ENCODE measurements at places on chromosomes 16 and 17.
A peak's percentile ranks its signal among the peaks of the same experiment; 100 is the strongest.

DNA sequence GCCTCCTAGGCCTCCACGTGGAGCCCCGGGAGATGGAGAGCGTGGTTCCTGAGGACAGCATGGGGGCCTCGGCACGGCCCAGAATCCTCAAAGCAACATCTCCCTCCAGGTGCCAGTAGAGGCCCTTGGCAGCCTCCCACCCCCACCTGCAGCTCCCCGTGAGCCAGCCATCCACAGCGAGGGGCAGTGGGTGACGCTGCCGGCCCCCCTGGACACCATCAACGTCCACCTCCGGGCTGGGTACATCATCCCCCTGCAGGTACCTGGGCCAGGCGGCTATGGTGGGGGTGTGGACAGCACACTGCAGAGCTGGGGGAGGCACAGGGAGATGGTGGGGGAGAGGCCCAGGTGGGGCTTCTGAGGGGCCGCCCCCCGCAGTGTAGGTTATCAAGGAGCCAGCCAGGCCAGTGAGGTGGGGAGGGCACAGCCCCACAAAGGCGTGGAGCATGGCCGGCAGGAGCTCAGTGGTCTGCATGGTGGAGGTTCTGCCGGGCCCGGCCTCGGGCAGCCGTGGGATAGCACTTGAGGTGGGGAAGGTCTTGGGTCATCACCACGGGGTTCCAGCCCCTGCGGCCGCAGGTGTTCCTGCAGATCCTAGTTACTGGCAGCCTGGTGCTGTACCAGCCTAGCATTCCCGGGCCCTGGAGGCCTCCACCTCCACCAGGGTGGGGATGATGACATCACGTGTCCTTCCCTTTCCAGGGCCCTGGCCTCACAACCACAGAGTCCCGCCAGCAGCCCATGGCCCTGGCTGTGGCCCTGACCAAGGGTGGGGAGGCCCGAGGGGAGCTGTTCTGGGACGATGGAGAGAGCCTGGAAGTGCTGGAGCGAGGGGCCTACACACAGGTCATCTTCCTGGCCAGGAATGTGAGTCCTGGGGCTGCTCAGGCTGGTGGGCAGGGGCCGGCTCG is 16.4 kb downstream of the GAA start:
- DNase-seq, result no peak

DNA sequence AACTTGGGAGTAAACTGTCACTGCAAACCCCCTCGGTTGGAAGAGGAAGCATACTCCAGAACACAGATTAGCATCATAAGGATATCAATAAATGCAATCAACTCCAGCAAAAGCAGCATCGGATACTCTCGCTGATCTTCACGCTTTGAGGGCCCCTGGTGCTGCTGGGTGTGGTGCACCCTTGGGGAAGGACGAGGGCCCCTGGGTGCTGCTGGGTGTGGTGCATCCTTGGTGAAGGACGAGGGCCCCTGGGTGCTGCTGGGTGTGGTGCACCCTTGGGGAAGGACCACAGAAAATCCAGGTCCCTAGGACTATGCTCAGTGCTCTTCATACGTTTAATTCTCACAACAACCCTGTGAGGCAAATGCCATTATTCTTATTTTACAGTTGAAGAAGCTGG is 54.2 kb downstream of the VPS53 start:
- DNase-seq, result no peak

DNA sequence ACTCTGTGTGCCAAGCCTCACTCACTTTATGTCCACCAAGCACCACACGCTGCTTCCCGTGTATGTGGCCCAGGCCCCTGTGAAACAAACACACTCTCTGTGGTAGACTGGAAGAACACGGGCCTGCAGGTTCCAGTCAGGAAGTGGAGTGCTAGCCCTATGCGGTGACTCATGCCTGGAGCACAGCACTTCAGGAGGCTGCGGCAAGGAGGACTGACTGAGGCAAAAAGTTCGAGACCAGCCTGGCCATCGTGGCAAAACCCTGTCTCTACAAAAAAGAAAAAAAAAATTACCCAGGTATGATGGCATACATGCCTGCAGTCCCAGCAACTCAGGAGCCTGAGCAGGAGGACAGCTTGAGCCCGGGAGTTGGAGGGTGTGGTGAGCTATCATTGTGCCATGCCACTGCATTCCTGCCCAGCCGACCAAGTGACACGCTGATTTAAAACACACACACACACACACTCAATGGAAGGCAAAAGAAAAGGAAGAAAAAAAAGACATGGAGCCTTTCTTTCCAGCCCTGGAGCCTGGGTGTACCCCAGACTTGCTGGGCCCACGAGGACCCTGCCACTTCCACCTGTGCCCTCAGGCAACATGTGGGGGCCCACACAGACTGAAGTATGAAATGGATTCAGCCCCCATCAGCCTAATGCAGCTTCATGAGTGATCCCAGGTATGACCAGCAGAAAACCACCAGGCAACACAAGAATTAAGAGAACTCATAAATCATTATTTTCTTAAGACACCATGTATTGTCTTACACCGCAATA is 126.6 kb downstream of the ANKRD11 start:
- no peak for DNase-seq

- DNase-seq, result no peak
These were observed 221.3 kb downstream of the SEC14L1 start for GRCh38 chr17:77361986-77362620.

- DNase-seq, result no peak
These were observed 8.1 kb downstream of the AMZ2 start for GRCh38 chr17:68255731-68256538.

DNA sequence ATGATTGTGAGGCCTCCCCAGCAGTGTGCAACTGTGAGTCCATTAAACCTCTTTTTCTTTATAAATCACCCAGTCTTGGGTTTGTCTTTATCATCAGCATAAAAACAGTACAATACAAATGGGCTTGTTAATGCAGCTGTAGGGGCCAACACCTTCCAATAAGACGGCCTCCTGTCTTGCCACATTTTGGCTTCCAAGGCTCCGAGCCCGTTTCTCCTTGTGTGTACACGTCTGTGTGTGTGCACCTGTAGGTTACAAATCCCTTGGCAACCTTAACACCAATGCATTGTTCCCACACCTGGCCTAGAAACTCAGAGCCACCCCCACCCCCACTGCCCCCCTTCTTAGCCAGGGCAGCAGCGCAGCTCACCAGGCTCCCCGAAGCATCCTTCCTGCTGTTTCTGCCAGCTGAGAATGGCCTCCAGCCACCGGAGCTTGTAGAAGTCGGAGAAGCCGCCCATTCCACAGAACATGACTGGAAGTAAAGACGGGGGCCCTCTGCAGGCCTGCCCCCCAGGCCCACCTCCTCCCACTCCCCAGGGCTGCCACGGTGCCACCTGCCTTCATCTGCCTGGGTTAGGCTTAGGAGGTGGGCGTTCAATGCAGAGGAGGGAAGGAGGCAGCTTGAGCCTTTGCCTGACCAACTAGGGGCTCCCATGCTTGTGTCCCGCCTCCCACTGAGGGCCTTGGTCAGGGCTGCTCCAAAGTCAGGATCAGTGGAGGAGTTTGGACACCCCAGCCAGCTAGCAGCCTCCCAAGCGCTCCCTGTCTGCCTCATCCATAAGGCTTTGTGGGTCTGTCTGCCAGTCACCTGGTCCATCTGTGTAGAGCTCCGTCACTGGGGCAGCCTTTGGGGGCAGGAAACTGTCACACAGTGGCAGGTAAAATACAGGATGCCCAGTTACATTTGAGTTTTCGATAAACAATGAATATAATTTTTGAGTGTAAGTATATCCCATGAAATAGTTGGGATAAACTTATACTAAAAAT is 10.6 kb downstream of the C16orf89 start:
- DNase-seq, result no peak

GRCh38 chr17:62705156-62705777 is 77.8 kb downstream of the MRC2 start:
- no peak for DNase-seq

GRCh38 chr16:57374067-57374534 is 1.8 kb downstream of the CX3CL1 start:
- DNase-seq, result no peak

- no peak for DNase-seq
These were observed 72.7 kb downstream of the GAS7 start for GRCh38 chr17:10125531-10126275.

- DNase-seq, result no peak
These were observed 3.9 kb downstream of the NLRC3 start for GRCh38 chr16:3573146-3573815.

DNA sequence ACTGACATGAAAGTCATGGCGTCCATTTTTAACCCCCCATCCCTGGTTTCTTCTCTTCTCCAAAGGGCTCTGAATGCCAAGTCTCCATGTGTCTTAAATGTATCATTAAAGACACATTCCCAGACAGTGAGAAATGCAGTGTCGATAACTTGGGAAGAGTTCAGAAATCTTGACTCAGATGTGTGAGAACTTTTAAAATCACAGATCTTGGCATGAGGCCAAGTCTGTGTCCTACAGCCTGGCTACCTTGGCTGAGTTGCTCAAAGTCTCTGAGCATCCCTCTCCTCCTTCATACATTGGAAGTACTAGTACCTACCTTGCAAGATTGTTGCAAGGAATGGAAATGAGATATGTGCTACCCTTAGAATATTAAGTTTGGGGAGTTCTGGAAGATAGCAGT is 1046.5 kb upstream of the RBFOX1 start:
- DNase-seq, result no peak

GRCh38 chr17:31680126-31680525 is 178.9 kb downstream of the COPRS start:
- no peak for DNase-seq

- peak; percentile 76 for DNase-seq
These were observed 19.3 kb upstream of the NXPH3 start for GRCh38 chr17:49556223-49556943.

GRCh38 chr17:43809121-43809520 is 23.8 kb downstream of the MPP3 start:
- no peak for DNase-seq

- DNase-seq, result no peak
These were observed 82.9 kb downstream of the PITPNC1 start for GRCh38 chr17:67459985-67460384.

DNA sequence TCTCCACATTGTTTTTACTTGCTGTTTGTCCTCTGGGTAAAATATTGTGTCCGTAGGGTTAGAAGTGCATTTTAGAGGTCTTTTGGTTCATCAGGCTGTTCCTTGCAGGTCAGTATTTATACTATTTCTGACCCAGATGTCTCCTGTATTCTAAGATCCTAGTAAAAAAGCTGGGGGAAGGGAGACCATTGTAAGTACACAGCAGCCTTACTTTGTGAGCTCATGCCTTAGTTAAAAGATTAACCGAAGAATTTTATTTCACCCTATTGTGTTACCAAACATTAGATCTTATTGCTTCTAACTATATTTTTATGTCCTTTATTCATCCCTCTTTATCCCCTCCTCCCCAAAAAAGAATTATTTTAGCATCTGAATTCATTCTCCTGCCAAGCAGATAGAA is 444.1 kb upstream of the RBFOX1 start:
- DNase-seq, result no peak

- no peak for DNase-seq
These were observed 861 bp downstream of the RAB11FIP3 start for GRCh38 chr16:426115-426905.

DNA sequence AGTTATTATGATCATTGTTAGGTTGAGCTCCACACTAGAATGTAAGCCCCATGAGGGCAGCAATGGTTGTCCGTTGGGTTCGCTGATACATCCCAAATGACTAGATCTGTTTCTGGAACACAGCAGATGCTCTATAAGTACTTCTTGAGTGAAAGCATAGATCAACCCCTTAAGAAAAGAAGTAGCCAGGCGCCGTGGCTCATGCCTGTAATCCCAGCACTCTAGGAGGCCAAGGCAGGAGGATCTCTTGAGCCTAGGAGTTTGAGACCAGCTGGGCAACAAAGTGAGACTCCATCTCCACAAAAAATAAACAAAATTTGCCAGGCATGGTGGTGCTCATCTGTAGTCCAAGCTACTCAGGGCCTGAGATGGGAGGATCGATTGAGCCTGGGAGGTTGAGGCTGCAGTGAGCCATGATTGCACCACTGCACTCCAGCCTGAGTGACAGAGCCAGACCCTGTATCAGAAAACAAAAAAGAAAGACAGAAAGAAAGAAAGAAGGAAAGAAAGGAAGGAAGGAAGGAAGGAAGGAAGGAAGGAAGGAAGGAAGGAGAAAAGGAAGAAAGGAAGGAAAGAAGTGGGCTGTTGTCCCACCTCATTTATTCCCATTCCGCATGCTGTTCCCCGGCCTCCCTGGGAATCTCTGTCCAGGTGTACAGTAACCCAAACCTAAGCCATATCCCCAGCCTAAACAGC is 54.4 kb upstream of the RPL38 start:
- DNase-seq, result no peak

- DNase-seq, result no peak
These were observed 12.0 kb downstream of the EEF2K start for GRCh38 chr16:22217890-22218730.

- DNase-seq, result no peak
These were observed 12.7 kb upstream of the NSMCE1 start for GRCh38 chr16:27281243-27281642.

DNA sequence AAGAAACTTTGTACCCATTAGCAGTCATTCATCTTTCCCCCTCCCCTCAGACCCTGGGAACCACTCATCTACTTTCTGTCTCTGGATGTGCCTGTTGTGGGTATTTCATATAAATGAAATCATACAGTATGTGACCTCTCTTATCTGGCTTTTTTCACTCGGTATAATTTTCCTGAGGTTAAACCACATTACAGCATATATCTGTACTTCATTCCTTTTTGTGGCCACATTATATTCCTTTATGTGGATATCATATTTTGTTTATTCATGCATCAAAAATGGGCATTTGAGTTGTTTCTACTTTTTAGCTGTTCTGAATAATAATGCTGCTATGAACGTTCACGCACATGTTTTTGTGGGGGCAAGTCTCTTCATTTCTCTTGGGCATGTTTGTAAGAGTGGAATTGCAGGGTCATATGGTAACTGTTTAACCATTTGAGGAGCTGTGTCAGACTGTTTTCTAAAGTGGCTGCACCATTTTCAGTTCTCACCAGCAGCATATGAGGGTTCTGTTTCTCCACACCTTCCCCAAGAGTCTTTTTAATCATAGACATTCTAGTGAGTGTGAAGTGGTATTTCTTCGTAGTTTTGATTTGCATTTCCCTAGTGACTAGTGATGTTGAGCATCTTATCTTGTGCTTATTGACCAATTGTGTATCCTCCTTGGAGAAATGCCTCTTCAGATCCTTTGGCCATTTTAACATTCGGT is 3.8 kb downstream of the SNX29 start:
- DNase-seq, result no peak

DNA sequence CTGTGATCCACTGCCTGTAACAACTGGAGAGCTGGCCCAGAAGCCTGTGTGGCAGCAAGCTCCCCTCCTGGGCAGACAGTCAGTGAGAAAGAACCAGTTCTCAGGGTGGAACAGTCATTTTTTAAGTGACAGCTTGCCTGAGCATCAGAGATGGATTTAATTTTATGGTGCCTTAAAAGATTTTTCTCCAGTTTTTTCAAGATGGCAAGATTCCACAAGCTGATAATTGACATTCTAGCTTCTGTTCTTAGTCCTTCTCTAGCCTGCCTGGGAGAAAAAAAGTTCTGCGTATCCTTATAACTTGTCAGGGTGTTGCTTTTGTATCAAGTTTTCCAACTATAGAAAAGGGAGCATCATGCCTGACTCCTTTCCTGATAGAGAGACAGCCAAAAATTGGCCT is 21.2 kb downstream of the CALB2 start:
- no peak for DNase-seq

- DNase-seq, result no peak
These were observed 48.5 kb upstream of the ZCCHC14 start for GRCh38 chr16:87541147-87541871.

Measured in stimulated activated CD8-positive, alpha-beta memory T cell treated with anti-CD3 and anti-CD28 coated beads, Interleukin-7, amount 100 ng/mL, for 24 hours (primary cell).